Endothelial cell (in vitro differentiated cells): ENCODE measurements at places on chromosomes 7 and 10.

GRCh38 chr10:71472912-71473311 is 76.2 kb downstream of the CDH23 start:
- no peak overlapping the region for H3K27ac ChIP-seq
- H3K27me3 ChIP-seq = peaks cover 2% of the 10 kb centered on the region
- no peak for DNase-seq
- H3K36me3 ChIP-seq = no peaks in the 10 kb centered on the region

DNA sequence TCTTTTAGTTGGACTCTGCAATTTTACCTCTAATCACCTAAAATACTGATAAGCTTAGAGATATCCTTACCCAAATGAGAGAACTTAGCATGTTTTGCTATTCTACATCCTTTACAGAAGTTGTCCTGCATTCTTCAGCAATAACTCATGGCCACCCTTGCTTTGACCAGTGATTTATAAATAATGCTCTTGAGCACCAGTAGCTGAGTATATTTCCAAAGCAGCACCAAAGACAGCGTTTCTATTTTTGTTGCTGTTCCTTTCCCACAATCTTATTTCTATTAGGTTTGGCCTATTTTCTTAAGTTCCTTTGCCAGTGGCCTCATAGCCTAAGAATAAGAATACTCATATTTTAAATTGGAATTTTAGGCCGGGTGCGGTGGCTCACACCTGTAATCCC is 15.0 kb downstream of the ARPC1A start:
- H3K27ac ChIP-seq = no peak overlapping the region
- H3K27me3 ChIP-seq = peaks cover 4% of the 10 kb centered on the region
- no peaks in the 10 kb centered on the region for H3K4me1 ChIP-seq
- DNase-seq = no peak
- H3K36me3 ChIP-seq = peaks cover 29% of the 10 kb centered on the region

GRCh38 chr7:122442929-122443328 is 138.4 kb upstream of the FEZF1 start:
- no peaks in the 10 kb centered on the region for H3K27me3 ChIP-seq
- H3K4me3 ChIP-seq = no peak overlapping the region
- no peak for DNase-seq
- H3K36me3 ChIP-seq = peaks cover 3% of the 10 kb centered on the region
- peaks cover 7% of the 10 kb centered on the region for H3K4me1 ChIP-seq

DNA sequence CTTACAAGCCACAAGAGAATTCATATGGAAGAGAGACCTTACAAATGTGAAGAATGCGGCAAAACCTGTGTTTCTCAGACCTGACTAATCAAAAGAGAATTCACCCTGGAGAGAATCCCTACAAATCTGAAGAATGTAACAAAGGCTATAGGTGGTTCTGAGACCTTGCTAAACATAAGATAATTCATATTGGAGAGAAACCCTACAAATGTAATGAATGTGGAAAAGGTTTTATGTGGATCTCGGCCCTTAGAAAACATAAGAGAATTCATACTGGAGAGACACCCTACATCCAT is 33.4 kb downstream of the ZNF727 start:
- H3K4me3 ChIP-seq = no peak overlapping the region
- H3K27ac ChIP-seq = no peak overlapping the region
- peaks cover 6% of the 10 kb centered on the region for H3K36me3 ChIP-seq
- DNase-seq = no peak
- no peaks in the 10 kb centered on the region for H3K27me3 ChIP-seq

DNA sequence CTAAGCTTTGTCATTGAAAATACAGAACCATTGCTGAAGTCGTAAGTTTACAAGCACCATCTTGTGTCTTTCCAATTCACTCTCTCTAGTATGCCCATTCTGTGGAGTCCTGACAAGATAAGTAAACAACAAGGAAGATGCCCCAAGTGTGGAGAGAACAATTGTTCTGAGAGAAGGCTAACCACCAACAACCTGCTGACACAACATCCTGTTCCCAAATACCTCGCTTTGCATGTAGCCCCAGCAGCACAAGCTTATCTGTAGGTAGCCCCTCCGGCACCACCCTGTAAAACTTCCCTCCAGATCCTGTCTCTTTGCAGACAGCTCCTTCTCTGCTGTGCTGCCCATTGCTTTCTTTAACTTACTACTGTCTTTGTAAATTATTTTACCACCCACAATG is 233.3 kb upstream of the AOAH start:
- H3K36me3 ChIP-seq = no peaks in the 10 kb centered on the region
- DNase-seq = no peak
- H3K27me3 ChIP-seq = peaks cover 4% of the 10 kb centered on the region
- H3K27ac ChIP-seq = no peak overlapping the region
- H3K4me1 ChIP-seq = peaks cover 16% of the 10 kb centered on the region

DNA sequence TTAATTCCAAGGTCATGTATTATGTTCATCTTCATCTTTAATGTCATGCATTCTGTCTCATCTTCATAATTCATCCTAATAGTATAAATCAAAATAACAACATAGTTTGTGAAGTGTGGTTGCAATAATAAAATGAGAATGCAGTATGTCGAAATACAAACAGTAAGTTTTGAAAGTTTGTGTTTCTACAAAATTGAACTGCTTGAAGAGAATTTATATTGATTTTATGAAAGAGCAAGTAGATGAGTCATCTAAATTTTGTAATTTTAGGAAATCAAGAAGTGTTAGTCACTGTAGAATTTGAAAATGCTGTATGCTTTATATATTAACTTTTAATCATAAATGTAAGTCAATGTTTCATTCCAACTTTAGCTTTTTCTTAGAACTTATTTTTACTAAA is 190.5 kb upstream of the PPP1R3A start:
- H3K4me1 ChIP-seq = no peaks in the 10 kb centered on the region
- no peak for DNase-seq
- H3K4me3 ChIP-seq = no peak overlapping the region

GRCh38 chr7:106866298-106867281 is 1.5 kb downstream of the PIK3CG start:
- H3K27ac ChIP-seq = peak overlapping the region; percentile 7
- no peak overlapping the region for H3K4me3 ChIP-seq
